ENCODE measurements at places on chromosomes 5 and 9.

DNA sequence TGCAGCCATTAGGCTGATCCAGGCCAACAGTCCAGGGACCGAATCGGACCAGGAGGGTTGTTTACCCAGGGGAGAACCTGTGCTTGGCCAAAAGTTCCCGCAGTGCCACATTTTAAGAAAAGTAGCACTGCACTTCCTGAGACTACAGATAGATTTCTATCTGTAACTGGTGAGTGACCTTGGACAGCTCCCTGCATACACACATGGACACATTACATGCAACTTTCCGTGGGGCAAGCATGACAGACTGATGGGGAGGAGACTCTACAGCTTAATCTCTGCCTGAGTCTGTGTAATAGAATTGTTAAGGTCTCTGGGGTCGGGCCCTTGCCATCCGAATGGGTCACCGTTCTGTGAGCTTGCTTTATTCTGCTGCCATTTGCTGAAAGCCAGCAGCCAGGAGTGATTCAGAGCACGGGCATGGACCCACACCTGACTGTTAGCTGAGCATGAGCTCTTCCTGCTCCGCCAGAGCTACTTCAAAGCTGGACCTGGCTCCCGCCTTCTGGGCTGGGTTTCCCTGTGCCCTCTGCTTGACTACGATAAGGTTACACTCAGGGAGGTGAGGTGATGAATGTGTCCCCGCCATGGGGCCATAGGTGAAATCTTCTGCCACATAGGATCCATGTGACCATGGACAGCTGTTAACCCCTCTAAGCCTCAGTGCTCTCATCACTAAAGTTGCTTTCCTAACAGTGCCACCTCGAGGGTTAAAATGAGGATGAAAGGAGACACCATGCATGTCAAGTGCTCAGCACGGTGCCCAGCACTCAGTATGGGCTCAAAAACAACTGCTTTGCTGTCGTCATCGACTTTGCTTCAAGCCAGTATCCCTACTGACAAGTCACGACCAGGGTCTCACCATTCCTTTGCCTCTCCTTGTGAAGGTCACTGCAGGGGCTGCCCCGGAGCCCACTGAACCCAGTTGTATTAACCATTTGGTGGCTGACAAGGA, 200.0 kb downstream of the MELK start:
- DNase-seq, result no peak

GRCh38 chr9:17578911-17579793, at the start of gene SH3GL2:
Gene SH3GL2 (plus strand): TSS chr9:17579066.
- DNase-seq, result peak; percentile 73

DNA sequence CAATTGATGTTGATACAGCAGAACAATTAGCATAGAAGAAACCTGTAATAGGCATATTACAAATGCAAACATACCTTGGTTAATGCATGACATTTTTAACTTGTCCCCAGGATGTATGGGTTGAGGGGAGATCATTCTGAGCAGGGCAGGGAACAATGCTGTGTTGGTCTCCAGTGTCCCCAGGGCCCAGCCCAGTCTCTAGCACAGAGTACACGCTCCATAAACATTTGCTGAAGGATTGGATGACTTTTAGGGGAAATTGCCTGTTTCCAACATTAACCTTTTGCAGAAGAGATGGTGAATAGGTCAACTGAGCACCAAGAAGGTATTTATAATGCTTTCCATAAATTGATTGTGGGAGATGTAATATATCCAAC, 20.0 kb downstream of the ANKRA2 start:
- no peak for DNase-seq

DNA sequence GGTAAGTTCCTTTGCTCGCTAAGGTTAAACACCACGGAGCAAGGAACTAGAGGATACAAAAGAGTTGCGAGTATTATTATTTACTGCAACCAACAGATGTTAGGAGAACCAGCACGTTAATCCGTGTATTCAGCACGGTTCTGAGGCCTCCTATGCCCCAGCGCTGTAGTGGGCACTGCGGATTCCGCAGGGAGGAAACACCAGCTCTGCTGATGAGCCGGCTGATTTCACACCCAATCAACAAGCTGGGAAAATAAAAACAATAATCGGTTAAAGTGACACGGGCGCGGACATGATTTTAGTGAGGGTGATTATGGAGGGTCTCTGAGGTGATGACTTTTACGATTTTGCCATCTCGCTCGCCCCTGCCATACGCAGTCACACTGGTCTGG, 702 bp upstream of the PRELID2 start:
- DNase-seq, result no peak

DNA sequence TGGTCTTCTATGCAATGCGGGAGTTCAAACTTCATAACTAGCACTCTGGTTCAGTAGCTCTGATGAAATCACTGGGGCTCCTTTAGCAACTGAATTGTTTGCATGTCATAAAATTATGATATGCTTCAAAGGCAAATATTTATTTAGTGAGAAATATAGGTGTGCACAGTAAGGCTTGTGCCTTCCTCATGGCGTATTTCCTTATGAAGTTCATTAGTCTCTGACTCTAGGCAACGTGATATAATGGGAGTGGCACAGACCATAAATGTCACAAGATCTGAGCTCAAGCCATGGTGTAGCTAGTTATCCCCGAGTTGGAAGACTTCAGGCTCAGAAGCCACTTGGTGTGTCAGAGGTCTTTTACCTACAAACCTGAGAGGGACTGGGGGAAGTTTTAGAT, 35.5 kb downstream of the PIP5K1B start:
- DNase-seq, result no peak

- DNase-seq, result no peak
Observed at GRCh38 chr9:131818089-131818488, 78.2 kb upstream of the RAPGEF1 start.

GRCh38 chr9:89527084-89527483, 29.2 kb upstream of the SEMA4D start:
- DNase-seq, result no peak

DNA sequence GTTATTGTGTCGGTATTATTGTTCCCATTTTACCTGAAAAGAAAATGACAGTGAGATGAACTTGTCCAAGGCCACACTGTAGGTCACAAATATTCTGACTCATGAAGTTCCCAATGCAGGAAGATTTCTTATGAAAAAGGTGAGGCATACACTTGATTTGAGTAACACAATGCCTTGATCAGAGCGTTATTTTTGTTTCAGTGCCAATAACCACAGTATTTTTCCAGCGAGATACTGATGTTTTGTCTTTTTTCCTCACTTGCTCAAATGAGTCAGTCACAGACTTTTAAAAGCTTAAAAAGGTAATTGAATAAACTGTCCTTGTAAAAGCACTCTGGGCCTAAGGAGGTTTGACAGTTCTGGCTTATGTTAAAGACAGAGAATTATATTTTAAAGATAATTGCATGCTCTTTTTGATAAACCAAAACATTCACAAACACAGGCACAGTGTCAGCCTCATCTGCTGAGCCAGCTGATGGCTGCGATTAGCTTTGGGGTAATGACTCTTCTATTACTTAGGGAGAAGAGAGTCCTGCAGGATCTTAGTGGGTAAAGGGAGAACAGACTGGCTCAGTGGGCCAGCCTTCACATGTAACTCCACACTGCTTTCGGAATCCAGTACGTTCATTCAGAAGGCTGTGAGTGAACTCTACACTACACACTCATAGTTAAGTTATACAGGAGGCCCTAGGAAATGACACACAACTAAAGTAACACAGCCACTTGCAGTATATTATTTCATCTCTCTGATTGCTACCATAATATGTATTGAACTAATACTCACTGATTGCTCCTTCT, 165.5 kb upstream of the CD180 start:
- no peak for DNase-seq

DNA sequence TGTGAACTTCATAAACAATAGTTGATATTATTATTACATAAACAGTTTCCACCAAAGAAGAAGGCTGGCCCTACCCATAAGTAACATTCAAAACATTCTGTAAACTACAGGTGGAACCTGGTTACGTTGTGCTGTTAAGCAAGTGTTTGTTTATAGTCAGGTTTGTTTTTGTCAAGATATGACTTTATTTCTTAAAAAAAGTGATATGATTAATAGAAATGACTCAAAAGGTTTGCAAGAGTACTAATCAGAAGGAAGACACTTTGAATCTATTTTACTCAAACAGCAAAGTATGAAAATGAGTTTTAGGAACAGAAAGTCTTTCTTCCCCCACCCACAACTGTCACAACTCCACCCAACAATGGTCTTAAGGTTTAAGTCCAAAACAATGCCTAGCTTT, 220.8 kb downstream of the PLK2 start:
- DNase-seq, result no peak

GRCh38 chr5:36661456-36662220, 55.2 kb downstream of the SLC1A3 start:
- no peak for DNase-seq

DNA sequence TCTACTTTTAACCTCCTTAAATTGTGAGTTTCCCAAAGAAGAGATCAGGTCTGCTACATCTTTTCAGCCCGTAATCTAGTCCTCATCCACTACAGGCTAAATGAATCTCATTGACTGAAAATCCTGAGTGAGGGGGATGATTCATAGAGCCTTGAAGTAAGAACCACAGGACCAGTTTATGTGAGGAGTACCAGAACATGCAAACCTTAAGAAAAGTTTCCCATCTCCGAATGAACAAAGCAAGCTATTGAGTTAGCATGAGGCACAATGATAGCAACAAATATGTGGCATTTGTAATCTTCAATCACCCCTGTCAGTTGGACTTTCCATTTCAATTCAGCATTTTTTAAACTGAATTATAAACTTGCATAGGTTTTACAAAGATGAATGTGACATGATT, 197.0 kb downstream of the ALDH1A1 start:
- no peak for DNase-seq

DNA sequence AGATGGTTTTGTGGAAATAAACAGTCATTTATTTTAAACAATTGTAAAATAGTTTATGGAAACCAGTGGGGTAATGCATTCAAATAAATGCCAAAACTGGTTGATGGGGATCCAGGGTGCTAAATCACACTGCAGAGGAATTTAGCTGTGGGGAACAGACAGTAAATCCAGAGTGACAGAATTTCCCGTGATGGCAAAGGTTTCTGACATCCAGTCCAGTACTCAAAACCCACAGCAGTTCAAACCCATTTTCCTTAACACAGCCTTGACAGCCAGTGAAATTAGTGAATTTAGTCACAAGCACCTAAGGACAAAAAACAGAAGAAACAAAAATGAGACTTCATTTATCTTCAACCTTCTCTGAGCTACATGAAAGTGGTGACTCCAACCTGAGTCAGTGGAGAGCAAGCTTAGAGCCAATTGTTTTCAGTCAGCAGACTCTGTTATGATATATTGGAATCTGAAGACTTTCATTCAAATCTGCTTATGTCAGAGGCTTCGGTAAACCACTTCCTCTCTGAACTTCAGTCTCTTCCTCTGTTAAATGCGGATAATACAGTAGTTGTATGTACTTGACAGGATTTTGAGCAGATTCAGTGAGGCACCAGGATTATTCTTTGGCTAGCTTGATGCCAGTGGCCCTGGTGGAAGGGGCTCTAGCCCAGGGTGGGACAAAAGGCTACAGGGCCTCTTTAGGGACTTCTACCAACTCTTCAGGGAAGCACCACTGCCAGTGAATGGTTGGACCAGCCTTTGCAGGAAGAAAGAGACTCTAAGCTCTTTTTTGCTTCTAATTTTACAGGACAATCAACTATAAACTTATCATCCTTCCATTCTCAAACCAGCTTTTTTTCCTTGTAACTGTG, 185.3 kb downstream of the MAPKAP1 start:
- DNase-seq, result no peak

DNA sequence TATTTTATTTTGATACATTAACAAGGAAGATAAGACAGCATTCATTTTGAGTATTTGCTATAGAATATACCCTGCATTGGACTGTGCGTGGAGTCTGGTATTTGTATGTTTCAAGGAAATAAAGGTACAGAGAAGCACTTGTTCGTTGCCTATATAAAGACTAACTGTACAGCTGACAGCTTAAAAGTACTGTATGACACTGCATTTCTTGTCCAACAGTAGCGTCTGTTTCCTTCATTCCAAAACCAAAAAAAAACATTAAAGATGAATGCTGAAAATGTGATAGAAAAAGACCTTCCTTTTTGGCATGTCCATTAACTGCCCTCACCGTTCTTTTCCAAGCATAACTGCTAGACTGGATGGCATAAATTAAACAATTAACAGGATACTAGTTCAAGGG, 15.3 kb downstream of the TNFAIP8 start:
- DNase-seq, result no peak

DNA sequence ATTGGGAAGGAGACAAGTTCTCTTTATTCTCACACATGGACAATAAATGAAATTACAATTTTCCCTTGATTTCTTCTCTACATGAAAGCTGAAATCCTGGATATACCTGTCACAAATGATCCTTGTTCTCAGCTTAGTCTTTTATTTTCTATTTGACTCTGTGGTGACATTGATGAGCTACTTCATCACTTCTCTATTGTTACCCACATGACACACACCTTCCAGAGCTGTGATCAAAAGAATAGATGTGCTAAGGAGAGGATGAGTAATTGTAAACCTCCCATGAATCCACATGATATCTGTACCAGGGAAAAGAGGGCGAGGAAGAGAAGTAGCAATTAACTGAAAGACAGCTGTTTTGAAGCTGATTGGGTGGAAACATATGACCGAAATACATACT, 102.0 kb downstream of the CAVIN4 start:
- no peak for DNase-seq

DNA sequence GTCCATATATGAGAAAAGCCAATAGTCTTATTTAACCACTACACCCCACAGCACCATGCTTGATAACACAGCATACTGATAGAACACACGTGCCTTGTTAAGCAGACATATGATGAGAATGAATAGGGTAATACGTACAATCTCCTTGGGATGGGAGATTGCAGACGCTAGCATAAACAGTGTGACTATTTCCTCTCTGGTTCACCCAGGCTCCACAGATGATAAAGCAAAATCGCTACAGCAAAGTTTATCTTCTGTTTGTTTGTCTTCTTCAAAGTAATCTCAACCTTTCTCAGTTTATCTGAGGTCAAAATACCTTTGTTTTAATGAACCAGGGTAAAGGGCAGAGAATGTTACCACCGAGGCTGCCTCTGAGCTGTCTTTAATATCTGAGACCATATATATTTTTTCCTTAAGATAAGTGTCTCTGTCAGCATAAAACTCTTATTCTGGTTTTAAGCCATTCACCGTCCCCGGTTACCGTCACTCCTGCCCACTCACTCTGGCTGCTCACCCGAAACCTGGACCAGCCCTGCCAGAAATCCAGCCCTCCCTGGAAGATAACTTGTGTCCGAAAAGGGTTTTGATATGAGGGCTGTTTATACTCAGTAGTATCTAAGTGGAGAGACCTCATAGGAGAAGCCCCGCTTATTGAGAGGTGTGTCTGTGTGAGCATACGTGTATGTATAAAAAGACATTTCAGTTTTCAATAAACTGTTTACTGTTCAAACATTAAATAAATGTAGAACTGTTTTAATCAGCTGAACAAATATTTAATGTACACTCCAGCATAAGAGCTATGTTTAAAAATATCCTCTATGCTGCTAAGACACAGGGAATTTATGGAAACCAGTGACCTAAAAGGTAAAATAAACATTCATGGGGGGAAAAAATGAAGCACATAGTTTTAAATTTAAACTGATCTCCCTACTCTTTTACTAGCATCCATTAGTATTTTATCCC, 465.4 kb downstream of the RASEF start:
- no peak for DNase-seq

- DNase-seq, result peak; percentile 75
Observed at GRCh38 chr9:14271093-14271673, 42.8 kb downstream of the NFIB start.
